ENCODE measurements at places on chromosomes 1 and 21.

DNA sequence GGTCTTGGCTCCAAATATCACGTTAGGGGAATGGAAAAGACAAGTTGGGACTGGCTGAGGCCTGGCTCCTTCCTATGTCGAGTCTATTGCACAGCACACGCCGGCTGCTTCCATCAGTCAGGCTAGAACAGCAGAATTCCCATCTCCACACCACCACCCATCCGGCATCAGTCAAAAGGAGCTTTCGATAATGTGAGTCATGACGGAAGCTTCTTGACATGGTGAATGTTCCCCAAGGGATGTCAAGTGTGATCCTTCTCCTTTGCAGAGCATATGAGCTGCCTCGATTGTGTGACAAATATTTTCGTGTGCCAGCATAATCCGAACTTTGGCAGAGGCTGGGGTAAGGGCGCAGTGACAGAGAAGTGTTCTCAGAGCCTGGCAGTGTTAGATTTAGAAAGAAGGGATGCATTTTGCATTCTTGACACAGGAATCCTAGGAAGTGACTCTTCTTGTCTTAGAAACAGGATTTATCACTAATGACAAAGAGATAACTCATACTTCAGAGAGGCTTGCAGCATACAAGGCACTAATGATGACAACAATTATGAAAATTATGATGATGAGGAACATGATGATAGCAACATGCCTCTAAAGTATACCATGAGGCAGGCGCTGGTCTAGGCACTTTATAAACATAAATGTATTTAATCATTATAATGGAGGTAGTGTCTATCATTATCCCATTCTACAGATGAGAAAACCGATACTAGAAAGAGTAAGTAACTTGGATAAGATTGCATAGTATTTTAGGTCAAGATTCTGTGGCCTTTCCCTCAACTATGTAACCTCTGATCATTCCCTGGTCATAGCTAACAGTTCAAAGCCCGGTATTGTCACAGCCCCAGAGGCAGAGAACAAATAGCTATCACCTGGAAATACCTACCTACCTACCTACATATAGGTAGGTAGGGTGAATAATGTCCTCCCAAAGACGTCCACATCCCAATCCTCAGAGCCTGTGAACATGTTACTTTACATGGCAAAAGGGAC is 135.0 kb downstream of the KCNJ6 start:
- no peak for DNase-seq

- no peak for DNase-seq
These were observed 478.1 kb upstream of the NR5A2 start for GRCh38 chr1:199549421-199549820.

- DNase-seq: peak; percentile 37
These were observed 2.5 kb downstream of the SLAMF9 start for GRCh38 chr1:159951551-159951950.

- DNase-seq: peak; percentile 51
These were observed 79.9 kb upstream of the LYST start for GRCh38 chr1:235946571-235946981.

- DNase-seq: no peak
These were observed 172.6 kb upstream of the LMO4 start for GRCh38 chr1:87156124-87156523.

DNA sequence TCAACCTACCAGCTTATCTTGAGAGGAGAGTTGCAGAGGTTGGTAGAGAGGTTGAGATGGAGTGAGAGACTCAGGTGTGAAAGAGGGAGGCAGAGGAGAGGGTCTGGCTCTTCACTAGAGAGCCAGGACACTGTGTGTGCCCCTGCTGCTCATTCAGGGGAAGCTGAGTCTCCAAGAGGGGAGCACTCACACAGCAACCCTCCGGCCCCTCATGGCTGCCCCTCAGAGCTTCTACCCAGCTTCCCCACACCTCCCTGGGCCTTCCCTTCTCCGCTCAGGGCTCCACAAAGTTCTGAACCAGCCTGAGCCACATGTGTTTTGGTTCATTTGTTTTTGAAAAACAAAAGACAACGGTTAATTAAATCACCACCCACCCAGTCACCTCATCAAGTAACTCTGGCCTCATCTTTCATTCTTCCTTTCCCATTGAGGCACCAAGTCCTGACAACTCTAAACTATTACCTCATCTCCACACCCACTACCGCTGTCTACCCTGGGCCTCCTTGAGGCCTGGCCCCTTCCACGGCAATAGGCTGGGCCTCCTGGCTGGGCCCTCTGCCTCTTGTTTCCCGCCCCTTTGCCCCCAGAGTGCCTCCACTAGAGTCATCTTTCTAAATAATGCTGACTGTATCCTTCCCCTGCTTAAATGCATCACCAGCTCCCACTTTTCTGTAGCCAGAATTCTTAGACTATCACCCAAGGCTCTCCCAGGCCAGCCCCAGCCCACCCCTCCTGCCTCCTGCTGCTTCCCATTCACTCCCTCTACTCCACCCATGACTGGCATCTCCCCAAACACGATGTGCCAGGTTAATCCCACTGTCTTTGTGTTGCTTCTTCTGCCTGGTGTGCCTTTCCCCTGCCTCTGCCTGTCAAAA is 33.0 kb downstream of the TNNT2 start:
- DNase-seq: no peak

DNA sequence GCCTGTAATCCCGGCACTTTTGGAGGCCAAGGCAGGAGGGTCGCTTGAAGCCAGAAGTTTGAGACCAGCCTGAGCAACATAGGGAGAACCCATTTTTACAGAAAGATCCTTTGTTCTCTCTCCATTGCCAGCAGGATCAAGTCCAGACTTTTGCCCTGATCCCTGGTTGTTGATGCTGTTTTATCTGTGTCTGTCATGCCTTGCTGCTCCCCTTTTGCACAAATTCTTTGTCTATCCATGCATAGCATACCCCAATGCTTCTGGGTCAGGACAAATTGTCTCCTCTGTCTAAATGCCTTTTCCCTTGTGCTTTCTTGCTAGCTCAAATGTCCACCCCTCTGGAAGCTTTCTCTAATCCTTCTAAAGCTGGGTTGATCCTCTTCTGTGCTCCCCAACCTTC is 25.3 kb upstream of the FAAH start:
- no peak for DNase-seq

DNA sequence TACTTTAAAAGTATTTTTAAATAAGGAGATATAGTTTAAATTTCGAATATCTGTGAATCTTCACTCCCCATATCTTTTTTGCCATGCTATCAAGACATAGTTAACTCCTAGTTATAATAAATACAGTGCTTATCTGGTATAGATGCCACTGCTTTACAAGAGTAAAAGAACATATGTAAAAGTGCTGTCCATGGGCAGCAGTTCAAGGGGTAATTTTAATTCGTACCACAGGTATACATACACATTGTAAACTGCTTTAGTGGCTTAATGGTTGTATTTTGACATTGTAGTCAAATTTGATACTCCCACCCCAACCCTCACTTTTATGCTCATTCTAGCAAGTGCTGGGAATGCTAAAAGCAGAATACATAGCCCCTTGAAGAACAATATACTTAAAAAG is 18.6 kb downstream of the POU2F1 start:
- DNase-seq: no peak

- no peak for DNase-seq
These were observed 235.4 kb downstream of the HMCN1 start for GRCh38 chr1:185969524-185969991.

- no peak for DNase-seq
These were observed 7.1 kb upstream of the TMEM240 start for GRCh38 chr1:1547476-1547875.

DNA sequence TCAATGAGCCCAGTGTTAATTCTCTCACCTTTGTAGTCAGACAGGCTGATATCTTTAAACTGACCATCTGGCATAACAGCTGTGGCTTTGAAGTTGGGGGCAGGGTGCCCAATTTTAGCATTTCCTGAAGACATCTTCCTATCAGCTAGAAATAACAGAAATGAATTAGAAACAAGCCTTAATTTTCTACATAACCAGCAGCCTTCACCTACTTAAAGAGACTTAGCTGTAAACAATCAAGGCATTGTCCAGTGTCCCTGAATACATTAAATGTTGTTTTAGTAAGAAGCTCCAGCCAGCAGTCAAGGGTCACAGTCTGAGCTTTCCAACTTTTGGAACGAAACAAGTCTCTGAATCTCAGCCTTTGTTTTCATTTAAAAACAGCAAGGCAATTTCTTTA is 2.8 kb downstream of the PRDX1 start:
- no peak for DNase-seq

DNA sequence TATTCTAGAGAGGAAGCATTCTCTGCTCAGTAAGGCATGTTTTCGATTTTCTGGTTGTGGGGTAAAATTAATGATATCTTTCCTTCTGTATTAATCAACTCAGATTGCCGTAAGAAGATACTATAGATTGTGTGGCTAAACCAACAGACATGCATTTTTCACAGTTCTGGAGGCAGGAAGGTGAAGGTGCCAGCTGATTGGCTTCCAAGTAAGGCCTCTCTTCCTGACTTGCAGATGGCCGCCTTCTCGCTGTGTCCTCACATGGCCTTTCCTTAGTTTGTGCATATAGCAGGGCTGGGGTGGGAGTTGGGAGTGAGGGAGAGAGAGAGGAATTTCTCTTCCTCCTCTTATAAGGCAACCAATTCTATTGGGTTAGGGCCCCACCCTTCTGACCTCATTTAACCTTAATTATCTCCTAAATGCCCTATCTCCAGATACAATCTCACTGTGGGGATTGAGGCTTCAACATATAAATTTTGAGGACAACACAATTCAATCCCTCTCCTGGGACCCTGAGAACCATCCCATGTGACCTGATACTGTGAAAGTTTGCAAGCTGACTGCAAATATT is 52.3 kb upstream of the MRPS6 start:
- no peak for DNase-seq

- no peak for DNase-seq
These were observed 885 bp downstream of the OR2T10 start for GRCh38 chr1:248596615-248597014.

GRCh38 chr21:43783098-43783700 is 6.2 kb upstream of the RRP1 start:
- no peak for DNase-seq

GRCh38 chr1:232319072-232319471 is 310.9 kb downstream of the SIPA1L2 start:
- DNase-seq: no peak

DNA sequence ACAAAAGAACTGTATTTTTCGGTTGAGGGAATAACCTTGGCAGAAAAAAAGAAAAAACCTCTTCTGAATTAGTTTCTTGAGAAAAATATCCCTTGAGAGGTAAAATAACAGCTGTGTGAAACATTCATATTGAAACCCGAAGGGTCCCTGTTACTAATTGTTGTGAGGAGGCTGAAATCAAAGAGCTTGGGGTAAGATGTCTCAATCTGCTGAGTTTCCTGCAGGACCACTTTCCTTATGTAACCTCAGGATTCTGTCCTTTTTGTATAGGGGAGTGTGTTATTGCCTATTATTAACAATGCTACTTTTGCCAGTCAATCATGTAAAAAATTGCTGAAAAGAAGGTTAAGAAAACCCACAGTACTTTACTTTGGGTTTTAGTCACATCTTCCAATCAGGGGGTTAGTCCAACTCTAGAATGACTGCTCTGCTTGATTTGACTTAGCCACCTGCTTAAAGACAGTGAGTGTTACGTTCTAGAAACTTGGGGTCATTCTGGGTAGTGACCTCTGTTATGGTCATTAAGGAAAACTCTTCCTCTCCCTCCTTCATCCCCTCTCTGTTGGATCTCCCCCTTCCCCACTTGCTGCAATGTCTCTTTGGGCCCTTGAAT is 138.8 kb downstream of the GIPC2 start:
- DNase-seq: no peak

DNA sequence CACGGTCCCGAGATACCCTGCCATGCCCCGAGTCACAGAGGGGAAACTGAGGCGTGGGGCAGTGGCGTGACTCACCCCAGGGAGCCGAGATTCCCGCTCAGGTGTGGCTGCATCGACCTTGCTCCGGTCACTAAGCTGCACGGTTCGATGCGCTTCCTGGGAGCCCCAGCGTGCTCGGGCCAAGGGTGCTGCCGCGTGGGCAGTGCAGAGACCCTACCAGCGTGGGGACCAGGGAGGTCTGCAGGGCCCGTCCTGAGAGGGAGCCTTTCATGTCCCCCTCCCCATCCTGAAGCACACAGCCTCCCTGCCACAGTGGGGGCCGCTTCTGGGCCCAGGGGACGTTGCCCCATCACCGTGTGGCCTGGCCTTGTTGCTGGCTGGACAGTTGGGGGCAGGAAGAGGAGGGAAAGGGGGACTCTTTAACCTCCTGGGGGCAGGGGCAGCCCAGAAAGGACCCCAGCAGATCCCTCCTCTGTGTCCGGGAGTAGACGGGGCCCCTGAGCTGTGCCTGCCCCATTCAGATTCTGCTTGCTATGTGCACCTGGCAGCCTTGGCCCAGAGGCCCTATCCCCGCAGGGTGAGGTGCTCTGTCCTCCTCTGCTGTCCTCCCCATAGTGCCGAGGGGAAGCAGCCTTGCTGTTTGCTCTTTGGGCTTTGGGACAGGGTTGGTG is 52.3 kb downstream of the COL18A1 start:
- no peak for DNase-seq

GRCh38 chr1:219988387-219988786 is 57.9 kb downstream of the EPRS1 start:
- no peak for DNase-seq
